AG20443 (cell line): ENCODE measurements at places on chromosomes 6 and 20.
A peak's percentile ranks its signal among the peaks of the same experiment; 100 is the strongest.

GRCh38 chr6:107418118-107418517, 41.2 kb downstream of the PDSS2 start:
- no peak for DNase-seq

DNA sequence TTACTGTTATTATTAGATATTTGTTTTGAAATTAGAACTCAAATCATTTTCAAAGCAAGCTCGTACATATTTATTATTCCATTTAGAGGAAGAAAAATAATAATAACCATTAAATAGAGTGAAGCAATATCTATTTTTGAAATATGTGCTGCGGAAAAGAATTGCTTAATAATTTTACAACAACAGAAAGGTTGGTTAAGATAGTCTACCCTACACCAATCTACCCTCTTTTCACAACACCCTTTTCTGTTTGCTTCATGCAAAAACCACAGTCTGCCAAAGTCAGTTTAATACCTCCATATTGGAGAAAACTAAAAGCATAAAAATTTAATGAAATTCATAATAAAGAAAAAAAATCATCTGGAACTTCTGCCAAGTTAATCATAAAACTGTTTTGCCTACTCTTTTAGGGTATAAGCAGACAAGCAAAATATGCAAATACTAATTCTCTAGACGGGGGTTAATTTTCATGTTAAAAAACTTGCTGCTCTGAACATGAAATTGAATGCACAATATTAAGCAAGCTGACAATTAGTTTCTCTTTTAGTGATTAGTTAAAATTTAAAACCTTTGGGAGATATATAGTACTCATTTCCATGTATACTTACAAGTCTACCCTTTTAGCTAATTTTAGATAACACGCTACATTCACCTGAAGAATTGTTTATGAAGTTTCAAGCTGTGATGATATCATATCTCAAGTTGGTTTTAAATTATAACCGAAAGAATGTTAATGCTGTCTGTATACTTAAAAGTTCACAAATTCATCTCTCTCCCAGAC, 100.2 kb downstream of the AHI1 start:
- no peak for DNase-seq

- DNase-seq = peak; percentile 74
Observed at GRCh38 chr6:2476376-2476775, 231.0 kb upstream of the GMDS start.

DNA sequence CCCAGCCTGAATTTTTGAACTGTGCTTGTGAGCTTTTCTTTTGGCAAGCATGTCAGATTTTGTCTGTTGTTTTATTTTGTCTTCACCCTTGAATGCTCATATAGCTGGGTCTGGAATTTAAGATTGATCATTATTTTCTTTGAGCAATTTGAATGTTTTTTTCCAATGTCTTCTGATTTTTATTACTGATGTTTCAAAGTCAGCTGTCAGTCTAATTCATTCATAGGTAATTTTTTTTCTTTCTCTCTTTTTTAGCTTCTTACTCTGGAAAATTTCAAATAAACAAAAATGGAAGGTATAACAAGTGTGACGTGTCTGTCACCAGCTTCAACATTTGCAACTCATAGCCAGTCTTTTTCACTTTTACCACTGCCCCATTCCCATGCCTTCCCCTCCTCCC, 15.1 kb downstream of the ATRN start:
- DNase-seq = no peak

DNA sequence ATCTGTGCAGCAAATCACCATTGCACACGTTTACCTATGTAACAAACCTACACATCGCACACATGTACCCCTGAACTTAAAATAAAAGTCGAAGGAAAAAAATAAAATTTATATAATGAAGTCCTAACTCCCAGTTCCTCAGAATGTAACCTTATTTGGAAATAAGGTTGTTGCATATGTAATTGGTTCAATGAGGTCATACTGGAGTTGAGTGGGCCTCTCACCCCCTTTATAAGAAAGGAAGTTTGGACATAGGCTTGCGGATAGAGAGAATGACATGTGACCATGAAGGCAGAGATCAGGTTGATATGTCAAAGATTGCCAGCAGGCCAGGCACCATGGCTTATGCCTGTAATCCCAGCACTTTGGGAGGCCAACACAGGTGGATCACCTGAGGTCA, 16.1 kb upstream of the ZBTB22 start:
- no peak for DNase-seq

DNA sequence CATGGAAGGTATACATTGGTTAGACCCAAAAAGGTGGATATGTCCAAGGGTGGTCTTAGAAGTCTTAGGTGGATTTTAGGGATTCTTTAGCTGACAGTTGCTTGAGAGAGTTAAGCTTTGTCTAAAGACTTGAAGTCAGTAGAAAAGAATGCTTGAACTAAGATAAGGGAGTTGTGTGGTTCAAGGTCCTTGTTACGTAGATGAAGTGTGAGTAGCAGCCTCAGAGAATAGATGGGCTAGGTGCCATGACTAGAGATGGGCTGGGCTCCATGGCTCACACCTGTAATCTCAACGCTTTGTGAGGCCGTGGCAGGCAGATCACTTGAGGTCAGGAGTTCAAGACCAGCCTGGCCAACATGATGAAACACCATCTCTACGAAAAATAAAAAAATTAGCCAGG, 1.7 kb downstream of the SHLD1 start:
- DNase-seq = no peak

DNA sequence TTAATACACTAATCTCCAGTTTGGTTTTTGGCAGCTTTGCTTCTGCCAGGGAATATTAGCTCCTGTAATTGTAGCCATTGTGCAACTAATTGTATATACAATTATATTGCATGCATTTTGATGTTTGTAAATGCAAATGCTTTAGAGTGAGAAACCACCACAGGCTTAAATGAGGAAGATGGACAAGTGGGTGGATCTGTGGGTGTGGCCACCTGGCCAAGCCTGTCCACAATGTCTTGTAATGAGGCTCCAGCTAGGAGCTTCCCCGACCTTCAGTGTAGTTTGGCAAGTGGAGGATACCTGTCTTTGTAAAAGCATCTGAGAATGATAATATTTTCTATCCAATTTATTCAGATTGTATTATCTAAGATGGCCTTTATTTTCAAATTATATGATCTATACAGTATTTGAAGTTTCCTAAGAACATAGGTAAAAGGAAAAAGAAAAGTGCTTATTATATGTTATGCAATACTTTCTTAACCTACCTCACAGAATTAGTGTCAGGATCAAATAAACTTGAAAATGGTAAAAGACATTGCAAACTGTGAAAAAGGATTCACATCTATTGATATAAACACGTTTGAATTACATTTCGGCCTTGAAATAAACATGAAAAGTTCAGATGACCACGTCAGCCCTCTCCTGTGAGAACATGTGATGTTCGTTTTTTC, 49.3 kb upstream of the ARID1B start:
- DNase-seq = no peak

DNA sequence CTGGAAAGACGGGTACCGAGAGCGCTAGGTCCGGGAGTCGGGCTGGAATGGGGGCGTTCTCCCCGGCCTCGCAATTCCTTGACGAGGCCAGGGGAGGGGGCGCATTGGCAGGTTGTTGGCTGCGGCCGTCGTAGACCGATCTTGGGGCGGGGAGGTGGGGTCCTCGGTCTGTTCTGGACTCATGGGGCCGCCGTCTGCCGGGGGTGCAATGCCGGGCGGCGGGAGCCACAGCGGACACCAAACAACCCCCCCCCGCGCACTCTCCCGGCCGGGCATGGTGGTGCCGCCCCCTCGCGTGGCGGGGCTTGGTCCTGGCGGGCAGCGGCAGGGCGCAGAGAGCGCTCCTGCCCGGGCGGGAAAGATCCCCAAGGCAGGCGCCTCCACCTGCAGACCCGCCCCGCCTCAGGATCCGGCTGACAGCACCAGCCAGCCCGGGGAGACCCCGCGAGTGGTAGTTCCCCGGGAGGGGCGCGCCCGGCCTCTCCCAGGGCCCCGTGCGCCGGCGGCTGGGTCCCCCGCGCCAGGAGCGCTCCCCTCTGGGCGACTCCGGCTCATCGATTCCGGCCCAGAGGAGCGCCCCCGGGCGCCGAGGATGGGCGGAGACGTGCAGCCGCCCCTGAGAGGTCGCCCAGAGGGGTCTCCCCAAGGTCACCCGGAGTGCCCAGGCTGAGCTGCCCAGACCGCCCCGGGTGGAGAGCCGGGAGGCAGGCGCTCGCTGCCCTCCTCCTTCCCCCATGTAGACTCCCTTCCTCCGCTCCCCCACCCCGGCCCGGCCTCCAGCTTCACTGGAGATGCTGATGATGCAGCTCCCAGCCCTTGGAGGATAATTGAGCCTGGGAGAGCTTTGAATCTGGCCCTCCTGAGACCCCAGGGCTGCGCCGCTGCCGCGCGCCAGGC, 709 bp downstream of the PPP1R16B start:
- DNase-seq = peak; percentile 29

- peak; percentile 40 for DNase-seq
Observed at GRCh38 chr6:90406142-90406794, 109.6 kb upstream of the BACH2 start.

DNA sequence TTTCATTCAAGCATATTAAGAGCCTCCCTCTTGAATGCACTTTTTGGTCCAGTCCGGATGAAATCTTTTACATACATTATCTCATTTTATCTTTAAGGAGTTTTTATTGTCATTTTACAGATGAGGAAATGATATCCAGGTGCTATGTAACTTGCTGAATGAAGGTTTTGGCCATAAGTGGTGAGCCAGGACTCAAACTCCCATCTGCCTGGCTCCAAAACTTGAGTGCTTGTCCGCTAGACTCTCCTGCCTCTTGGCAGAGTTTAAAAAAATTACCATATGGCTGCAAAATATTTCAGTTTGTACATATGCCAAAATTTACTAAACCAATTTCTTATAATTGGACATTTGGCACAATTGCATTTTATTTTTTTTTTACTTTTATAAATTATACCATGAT, 12.2 kb downstream of the PDRG1 start:
- no peak for DNase-seq

- no peak for DNase-seq
Observed at GRCh38 chr6:91276315-91276714, 689.4 kb upstream of the MAP3K7 start.

- no peak for DNase-seq
Observed at GRCh38 chr6:128492386-128492785, 28.0 kb downstream of the PTPRK start.

- no peak for DNase-seq
Observed at GRCh38 chr20:43458422-43458924, 777 bp downstream of the SRSF6 start.

DNA sequence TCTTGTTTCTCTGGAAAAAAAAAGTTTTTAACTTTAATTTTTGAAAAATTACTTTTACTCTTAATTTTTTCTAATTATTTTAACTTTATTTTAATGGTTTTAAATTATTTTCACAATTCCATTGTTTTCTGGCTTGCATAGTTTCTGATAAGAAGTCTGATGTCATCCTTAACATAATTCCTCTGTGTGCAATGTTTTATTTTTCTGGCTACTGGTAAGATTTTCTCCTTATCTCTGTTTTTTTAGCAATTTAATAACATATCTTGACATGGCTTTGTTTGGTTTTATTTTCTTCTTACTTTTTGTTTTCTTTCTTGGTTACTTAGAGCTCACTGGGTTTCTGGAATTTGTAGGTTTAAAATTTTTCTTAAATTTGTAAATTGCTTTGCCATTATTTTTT, 114.8 kb downstream of the TBXT start:
- DNase-seq = no peak

- no peak for DNase-seq
Observed at GRCh38 chr6:87054143-87054833, 40.6 kb downstream of the CGA start.

GRCh38 chr6:168240160-168240559, 79.4 kb downstream of the DACT2 start:
- no peak for DNase-seq

DNA sequence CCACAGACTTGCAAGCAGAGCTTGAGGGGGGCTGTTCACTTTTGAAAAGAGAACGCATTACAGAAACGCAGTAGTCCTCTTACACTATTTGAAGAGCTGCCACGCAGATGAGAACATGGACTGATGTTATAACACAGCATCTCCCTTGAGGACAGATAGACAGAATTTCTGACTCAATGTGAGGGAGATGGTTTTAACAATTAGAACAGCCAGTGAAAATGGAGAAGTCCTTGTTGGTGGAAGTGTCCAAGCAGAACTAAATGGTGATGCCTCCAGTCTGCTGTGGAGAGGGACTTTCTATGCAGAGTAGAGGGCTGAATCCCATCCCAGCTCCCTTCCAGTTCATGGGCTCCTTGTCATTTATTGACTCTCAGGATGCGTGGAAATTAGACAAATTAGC, 100.0 kb downstream of the RREB1 start:
- peak; percentile 2 for DNase-seq

- DNase-seq = peak; percentile 96
Observed at GRCh38 chr6:96521644-96522464, at the start of gene UFL1. Gene UFL1 (plus strand): TSS chr6:96521806. CDS start chr6:96521874, 68 bp downstream.

- no peak for DNase-seq
Observed at GRCh38 chr6:130189531-130190397, 33.0 kb downstream of the SAMD3 start.

DNA sequence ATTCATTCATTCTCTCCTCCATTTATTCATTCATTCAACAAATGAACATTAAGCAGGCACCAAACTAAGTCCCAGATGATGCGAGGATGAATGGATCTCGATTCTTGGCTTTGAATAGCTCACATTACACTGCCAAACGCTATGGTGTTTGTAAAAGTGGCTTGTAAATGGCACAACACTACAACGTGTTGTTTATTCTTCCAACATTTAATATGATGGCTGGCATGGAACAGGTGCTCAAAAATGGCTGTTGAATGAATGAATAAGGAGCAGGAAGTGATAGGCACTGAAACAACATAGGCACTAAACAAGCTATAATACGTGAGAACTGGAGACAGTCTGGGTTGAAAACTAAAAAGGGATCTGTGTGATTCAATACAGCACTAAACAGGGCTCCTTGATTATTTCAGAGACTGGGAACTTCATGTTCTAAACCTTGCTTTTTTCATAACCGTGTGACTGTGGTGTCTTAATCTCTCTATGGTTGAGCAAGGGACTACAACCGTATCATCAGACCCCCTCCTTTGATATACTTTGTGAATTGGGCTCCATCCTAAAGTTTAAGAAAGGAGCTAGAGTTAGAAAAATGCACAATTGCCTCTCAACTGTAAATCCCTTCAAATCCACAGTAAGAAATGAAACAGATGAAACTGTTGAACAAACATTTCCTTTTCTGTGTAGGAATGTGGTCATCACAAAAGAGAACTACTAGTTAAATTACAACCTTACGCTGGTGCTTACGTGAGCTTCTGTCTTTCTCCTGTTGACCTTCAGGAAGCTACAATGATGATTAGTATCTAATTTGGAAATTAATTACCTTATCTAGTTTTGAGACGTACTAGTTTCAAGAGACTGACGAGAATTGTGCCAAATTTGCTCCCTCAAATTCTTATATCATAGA, 16.9 kb upstream of the SLC16A10 start:
- DNase-seq = no peak

GRCh38 chr20:59437601-59438031, 137.2 kb downstream of the EDN3 start:
- DNase-seq = no peak
